Stimulated activated CD4-positive, alpha-beta T cell treated with anti-CD3 and anti-CD28 coated beads, Interleukin-1b, Interleukin-23, amount 100 ng/mL, for 1 hour (primary cell): ENCODE measurements at places on chromosomes 4 and X.

GRCh38 chr4:161816958-161817357, 346.8 kb downstream of the FSTL5 start:
- DNase-seq = no peak

DNA sequence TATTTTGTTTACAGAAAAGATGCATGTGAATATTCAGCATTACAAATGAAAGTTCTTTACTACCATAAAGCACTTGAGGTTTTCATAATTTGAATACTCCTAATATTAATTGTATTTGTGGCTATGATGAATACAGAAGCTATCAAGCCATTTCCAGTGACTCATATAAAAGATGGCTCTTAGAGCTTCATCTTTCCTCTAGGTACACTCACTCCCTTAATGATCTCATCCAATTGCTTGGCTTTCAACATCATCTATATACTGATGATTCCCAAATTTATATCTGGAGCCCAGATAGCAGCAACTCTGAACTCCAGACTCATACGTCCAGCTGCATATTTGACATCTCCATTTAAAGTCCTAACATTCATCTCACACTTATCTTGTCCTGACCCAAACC, 183.4 kb upstream of the FAM241A start:
- DNase-seq = no peak

- no peak for DNase-seq
Measured at GRCh38 chr4:20046179-20046578, 205.5 kb upstream of the SLIT2 start.

DNA sequence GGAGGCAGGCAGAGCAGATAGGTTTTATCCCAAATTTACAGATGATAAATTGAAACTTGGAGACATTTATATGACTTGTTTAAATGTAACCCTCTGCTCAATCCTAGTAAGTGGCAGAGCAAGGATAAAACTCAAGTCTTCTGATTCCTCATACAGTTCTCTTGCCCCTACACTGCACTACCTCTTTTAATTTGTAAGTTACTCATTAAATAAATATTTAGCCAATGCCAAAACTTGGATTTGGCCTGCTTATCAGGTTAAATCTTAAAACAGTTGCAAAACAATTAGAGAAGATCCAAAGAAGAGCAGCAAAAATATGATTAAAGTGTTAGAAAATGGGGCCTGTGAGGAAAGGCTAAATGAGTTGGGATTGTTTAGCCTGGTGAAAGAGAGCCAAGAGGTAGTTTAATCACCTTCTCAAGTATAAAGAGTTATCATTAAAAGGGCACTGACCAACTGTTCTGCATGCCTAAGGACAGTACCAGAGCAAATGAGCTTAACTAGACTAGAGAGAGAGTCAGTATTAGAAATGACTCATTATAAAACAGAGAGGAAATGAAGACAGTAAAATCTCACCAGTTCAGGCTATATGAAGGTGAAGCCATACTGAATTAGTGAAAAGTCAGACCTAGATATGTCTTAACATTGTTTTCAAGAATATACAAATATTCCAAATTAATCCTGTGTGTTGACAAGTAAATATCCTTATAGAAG, 146.3 kb downstream of the GRIA3 start:
- no peak for DNase-seq

DNA sequence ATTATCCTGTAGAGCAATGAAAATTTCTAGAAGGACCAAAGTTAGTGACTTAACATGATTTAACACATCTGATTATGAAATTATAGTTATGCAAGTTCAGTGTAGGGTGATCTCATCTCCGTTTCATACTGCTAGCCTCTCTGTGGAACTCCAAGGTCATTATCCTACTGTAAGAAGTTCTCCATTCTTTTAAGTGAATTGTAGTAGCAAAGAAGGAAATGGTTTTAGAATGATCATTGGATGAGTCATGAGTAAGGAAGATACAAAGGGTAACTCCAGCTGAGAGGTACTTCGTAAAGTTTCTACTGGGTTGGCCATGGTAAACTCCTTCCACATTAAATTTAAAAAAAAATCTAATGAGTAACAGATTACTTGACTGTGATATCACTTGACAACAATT, 215.0 kb upstream of the GIMD1 start:
- DNase-seq = no peak

- no peak for DNase-seq
Measured at GRCh38 chrX:29461039-29461438, 754.3 kb upstream of the MAGEB2 start.
